Endothelial cell (in vitro differentiated cells): ENCODE measurements at places on chromosomes 7 and 10.

DNA sequence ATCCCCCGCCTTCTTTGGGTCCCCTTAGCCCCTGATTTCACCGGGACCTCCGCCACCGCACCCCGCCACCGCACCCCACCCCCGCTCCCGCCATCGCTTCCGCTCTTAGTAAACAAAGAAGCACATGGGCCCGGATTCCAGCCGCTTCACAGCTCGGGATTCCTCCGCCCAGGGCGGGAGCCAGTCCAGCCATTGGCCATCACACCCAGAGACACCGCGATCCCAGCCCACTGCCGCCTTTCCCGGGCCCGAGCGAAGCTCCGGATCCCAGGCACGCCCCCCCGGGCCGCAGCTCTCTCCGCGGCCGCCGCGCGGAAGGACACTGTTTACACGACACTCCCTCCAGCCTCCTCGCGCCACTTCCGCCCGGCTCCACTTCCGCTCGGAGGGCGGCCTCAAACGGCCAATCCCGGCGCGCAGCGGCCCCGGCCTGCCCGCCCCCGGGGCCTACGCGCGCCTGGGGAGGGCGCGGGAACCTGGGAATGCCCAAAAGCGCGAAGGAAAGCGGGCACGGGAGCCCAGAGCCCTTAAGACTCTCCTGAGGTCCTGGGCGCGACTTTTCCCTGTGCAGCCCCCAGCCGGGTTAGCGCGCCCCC, 679 bp downstream of the MCM7 start:
- peak; percentile 98 for DNase-seq

DNA sequence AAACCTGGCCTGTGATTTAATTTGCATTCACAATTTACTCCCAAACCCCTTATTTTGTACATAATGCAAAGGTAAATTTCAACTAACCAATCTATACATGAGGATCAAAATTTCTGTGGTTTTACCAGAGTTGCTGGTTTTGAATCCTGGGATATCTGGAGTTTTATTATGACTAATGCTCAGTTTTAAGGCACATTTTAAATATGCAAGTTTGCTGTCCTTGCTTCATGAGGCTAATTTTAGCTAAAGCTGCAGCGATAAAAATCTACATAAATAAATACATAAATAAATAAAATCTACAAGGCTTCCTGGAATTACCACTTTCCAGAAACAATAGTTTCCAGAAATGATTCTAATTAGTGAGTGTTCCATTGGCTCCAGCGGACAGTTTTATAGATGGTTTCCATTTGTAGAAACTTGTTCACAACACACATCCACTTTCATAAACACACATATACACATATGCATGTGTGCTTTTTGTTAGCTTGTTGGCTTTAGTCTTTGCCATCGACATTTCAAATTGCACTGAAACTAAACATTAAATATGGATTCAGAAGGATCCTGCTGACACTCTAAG, 339.5 kb upstream of the NRP1 start:
- DNase-seq, result no peak

DNA sequence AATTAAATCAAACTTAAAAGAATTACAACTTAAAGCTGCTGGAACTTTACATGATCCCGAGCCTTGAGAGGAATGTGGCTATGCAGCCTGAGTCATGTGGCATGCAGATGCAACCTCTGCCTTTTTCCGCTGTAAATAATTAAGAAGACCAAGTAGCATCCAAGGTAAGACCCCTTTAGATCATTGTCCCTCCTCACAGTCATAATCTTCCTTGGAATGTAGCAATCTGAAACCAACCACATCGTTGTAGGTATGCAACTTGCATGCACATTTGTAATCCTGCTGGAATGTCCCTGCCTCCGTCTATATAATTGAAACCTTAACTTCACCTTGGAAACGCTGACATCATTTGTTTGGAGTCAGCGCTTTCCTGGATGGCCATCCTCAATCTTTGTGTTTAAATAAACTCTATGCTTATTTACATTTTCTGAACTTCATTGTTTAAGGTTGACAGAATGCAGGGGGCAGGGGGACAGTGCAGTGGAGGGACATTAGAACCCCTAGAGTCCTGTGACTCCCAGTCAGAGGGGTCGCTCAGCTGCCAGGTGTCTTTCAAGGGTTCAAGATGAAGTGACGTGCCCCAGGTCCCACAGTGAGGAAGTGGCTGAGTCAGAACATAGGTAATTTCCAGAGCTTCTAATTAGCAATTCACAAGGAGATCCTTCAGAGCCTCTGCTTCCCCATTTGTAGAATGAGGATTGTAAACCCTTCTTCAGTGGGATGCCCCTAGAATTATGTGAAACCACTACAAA, 110.7 kb downstream of the RALA start:
- no peak for DNase-seq

- DNase-seq, result peak; percentile 7
These were observed 51.8 kb downstream of the TMEM209 start for GRCh38 chr7:130153211-130153908.

DNA sequence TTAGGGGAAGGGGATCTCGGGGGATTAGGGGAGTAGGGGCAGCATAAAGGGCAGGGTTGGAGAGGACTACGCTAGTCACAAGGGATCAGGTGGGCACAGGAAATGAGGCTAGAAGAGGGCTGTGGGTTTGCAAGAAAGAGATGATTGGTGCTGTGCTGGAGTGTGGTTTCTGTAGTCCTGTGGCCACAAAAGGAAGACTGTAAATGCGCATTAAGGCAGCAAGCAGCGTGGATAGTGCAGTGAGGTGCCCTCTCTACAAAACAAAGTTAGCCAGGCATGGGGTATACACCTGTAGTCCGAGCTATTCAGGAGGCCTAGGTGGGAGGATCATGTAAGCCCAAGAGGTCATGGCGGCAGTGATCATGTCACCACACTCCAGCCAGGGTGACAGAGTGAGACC, 212.1 kb downstream of the MLLT10 start:
- no peak for DNase-seq

- DNase-seq, result no peak
These were observed 111.2 kb upstream of the KIAA1217 start for GRCh38 chr10:24097751-24098207.

- no peak for DNase-seq
These were observed 195.2 kb upstream of the C7orf33 start for GRCh38 chr7:148395352-148395811.

GRCh38 chr10:54653518-54653917, 147.5 kb downstream of the PCDH15 start:
- DNase-seq, result no peak

- no peak for DNase-seq
These were observed 191.3 kb upstream of the KLF14 start for GRCh38 chr7:130925136-130925794.

DNA sequence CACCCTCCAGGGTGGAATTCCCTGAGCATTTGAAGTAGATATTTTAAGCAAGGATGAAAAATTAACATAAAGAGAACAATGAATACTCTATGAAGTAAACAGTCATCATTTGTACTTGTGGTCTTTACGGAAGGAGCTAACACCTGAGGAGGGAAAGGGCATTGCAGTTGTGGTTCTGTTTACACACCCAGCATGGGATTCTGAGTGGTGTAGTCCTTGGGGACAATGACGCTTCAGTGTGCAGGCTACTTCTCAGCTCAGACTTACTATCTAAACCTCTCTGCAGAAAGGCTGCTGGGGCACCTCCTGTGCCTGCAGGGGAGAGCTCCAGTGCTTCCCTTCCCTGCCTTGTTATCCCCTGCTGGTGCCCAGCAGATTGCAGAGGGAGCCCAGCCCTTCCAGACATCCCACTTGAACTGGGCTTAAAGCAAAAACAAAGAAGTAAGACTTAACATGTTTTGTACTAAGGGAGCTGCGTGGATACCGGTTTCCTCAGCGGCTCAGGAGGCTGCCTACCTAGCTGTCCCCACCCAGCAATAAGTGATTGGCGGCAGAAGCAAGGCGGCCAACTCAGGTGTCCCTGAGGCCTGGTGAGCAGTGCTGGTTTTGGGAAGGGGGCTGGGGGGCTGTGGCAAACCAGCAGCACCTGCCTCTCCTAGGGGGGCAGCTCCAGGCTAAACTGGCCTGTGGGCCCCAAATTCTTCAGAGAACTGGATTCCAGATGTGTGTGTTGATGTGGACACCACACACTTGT, 89.1 kb downstream of the CELF2 start:
- no peak for DNase-seq
